Activated naive CD4-positive, alpha-beta T cell (primary cell): ENCODE measurements at places on chromosomes 7 and 10.

GRCh38 chr7:45258533-45259226 lies 101.1 kb downstream of the RAMP3 start:
- no peak for DNase-seq

DNA sequence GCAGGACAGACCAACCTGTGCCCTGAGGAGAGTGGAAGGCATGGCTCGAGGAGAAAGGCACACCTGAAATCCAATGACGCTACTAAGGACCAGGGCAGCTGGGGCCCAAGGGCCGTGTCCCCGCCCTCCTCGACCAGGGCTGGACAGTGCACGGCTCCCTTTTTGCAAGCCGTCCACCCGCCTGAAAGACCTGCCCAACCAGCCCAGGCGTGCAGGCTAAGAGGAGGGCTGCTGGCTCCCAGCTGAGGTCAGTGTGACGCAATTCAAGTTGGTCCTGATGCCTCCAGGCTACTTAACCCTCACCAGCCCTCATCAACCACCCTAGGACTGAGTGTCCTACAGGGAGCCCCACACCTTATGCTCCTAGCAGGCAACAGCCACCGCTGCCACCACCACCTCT lies 69.3 kb downstream of the DLG5 start:
- no peak for DNase-seq

DNA sequence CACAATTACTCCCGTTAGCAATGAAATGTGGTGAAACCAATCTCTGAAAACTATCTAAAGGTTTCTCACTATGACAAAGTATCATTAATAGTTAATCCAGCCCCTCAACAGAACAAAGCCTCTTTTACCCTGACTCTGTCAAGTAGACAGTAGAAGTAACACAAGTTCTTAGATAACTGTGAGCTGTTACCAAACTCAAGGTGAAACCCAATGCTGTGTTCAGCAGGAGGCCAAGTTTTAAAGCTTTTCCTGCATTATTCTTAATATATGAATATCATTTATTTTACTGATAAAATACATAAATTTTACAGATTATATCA lies 109.1 kb downstream of the SRPK2 start:
- DNase-seq, result no peak

GRCh38 chr7:139916717-139917395 lies 87.8 kb downstream of the TBXAS1 start:
- no peak for DNase-seq

DNA sequence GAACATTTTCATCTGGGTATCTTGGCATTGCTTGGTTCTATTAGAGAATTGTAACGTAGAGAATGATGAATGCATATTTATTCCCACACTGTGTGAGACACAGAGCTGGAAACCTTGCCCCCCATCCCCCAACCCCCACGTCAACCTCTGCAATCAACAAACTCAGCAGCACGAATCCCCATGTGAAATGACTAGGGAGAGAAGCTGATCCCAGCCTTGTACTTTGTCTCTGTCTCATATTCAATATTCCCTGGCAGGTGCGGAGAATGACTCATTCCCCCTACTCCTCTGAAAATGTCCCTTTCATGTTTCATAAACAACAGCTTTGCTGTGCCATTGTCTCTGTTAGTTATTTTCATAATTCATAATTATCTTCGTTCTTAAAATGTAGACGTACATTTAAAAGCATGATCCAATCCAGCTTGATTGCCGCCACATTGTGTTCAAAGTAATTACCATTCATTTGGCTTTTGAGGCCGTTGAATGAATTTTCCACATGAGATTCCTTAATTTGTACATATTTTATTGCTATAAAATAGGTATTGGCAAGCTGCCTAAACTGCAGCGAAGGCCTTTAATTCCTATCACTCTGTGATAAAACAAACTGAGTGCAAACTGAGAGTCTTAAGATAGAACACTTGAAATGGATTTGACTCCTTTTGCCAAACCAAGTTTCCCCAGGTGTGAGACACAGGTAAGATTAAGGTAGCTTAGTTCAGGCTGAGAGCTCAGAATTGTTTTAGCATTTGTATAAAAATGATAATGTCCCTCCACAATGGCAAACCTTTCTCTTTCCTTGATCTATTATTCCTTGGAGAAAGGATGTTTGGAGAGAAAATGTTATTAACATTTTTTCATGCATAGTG lies 920.2 kb downstream of the TYW1 start:
- no peak for DNase-seq

- no peak for DNase-seq
These were observed 747.9 kb downstream of the NXPH1 start for GRCh38 chr7:9181356-9181755.

- DNase-seq, result no peak
These were observed 86.8 kb downstream of the FANK1 start for GRCh38 chr10:125983161-125983560.

DNA sequence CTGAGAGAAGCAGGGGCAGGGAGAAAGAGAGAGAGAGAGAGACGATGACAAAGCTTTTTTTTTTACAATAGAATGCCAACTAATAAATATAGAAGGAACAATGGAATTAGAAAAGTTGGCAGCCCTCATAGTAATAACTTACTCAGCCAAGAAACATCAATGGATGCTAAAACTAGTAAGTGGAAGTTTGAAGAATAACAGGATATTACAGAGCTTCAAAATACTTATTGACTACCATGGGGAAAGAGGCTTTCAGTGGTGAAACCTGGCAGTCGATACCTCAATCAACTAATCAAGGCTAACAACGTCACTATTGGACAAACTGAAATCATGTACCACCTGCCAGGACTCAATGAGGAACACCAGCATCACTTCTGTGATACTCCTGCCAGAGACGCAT lies 100.5 kb upstream of the LRRC4 start:
- DNase-seq, result no peak

- no peak for DNase-seq
These were observed 195.4 kb downstream of the SKIDA1 start for GRCh38 chr10:21329995-21330627.

- no peak for DNase-seq
These were observed 4.2 kb downstream of the CLDN12 start for GRCh38 chr7:90407484-90407821.

GRCh38 chr7:96636979-96637378 lies 72.7 kb downstream of the SEM1 start:
- DNase-seq, result no peak

- no peak for DNase-seq
These were observed 326.4 kb downstream of the SFMBT2 start for GRCh38 chr10:7084280-7085005.

- DNase-seq, result no peak
These were observed 14.0 kb downstream of the KIAA1549 start for GRCh38 chr7:138967159-138967558.

DNA sequence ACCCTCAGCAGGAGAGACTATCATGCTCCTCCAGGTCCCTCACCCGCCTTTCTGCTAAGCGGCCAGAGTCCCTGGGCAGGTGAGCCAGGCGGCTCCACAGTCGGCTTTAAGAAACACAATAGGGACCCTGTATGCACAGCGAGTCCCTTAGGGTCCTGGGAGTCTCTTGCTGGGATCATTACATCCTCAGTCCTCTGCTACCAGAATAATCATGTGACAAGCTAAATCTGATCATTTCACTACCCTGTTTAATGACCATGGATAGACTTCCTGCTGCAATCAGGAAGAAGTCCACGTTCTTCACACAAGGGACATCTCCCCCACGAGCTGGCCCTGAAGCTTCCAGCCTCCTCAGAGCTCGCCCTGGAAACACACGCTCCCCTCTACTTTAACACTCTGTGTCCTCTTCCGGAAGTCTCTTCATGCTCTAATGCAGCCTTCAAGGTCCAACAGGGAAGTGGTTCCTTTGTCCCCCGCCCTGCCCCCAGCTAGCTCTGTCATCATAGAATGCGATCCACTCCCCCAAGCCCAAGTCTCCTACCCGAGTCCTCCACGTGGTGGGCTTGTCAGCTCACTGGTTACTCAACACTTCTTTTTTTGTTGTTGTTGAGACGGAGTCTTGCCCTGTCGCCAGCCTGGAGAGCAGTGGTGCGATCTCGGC lies 101.5 kb downstream of the RNF216 start:
- DNase-seq, result no peak

DNA sequence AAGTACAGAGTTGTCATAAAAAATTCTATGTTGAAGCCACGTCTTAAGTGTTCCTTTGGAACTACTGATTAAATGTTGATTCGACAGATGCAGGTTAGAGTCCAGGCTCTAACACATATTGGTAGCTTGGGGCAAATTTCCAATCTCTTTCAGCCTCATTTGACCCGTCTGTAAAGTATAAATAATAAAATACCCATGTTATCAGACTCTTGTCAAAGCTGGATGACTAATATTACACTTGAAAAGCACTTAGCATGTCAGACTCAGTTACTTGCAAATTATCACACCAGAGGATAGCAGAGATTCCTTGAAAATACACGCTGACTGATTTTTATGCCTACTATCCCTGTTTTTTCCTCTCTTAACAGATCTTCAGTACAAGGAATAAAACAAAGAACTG lies 18.1 kb upstream of the MACC1 start:
- no peak for DNase-seq

DNA sequence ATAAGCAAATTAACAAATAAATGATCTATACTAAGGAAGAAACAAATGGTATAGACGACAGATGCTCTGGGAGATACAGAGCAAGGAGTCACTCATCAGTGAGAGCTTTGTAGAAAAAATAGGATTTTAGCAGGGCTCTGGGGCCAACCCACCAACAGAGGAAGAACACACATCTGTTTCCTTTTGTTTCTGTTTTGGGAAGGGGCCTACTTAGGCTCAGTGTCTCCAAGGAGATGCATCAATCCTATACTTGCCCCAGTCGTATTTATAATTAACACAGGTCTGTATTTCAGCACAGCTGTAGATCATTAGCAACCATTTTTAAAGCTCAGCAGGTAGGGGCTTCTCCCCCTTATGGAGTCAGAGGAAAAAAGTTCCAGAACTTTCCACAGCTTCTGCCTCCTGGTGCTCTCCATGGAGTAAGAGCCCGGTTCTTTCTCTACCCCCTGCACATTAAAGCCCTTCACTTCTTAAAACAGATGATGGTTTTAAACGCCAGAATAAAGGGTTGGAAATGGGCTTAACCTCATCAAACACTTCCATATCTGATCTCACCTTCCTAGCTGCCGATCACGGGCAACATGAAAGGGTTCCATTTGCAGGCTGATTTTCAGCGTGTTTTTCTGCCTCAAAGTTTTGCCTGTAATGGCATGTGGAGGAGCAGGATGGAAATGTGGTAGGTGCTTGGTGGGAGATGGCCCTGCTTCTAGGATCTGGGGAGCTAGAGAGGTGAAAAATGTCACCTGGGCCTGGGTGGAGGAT lies 291.7 kb downstream of the TCF7L2 start:
- DNase-seq, result no peak

DNA sequence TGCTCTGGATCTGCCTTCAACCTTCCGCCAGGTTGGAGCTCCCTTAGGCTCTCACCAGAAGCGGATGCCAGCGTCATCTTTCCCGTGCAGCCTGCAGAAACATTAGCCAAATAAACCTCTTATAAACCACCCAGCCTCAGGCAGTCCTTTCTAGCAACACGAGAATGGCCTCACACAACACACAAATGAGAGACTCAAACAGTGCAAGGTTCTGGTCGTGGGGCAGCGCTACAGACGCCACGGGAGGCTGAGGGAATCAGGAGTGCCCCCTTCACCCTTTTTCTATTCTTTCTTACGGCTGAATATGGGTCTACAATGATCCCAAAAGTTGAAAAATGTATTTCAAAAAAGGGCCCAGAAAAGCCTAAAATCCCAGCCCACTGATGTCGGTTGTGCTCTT lies 96.4 kb downstream of the FOXL3 start:
- DNase-seq, result no peak
